ENCODE measurements at places on chromosomes 3 and 15.

DNA sequence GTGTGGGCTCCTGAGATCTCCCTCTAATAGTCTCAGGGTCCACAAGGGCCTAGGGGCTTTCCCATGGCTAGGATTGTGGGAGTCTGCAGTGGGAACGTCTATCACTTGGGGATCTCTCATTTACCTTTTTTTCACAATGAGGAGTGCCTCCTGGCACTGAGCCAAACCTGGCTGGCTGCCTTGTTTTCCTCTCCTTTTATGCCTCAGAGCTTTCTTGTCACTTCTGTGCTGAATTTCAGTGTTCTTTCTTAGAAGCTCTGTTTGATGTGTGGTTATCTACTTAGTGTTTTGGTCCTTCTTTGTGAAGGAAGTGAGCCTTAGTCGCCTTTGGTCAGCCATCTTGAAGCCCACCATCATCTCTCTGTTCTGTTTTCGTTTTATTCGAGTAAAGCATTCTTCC, 33.9 kb downstream of the DOCK3 start:
- DNase-seq: no peak

- DNase-seq: no peak
These were observed 17.3 kb downstream of the ISL2 start for GRCh38 chr15:76353903-76354302.

DNA sequence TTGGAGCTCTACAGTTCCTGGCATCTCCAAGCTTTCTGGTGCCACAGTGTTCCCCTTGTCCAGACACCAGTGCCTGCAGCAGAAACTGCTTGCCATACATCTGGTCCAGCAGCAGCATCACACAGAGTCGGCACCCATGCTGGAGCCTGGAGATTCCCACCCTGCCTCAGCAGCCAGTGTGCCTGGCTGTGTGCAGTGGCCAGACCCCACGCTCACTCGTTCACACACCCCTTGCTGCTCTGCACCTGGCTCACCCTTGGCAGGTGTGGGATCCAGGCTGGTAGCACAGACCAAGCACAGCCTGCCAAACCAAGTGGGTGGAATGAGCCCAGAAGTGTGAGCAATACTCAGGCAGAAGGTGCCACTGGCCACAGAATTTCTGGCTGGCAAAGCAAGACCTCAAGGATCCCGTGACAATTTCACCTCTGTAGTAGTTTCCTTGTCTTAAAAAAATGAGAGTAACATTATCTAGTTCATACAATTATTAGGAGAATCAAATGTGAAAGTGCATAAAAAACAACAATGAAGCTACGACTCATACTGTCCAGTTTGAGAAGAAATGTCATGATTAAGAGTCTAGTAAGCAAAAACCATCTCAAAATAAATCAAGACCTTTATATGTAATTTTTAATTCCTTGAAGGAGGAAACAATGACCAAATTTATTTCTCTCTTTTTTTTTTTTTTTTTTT, 22.9 kb upstream of the ZBED2 start:
- DNase-seq: no peak

DNA sequence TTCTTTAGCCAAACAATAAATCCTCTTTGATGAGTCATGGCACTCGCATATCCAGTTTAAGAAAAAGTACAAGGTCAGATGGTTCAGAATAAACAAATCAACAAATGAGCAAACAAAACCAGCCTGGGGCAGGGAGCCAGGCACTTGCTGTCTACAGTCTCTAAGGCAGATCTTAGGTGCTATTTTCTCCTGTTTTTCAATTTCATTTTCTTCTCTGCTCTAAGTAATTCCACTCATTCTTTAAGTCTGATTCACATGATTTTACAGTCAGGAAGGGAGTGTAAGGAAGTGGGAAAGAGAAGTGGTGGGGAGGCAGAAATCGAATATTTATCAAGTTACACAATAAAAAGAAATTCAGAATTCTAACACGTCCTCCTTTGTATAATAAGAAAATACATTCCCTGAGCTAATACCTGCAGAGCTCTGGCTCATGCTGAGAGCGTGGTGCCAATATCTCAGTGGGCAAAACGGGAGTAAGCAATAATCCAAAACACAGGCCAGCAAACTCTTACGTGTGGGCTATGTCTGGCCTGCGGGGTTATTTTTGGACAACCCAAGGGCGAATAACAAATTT, 298.6 kb downstream of the ADAMTS17 start:
- DNase-seq: no peak

GRCh38 chr15:90952901-90953677, 1.6 kb upstream of the RCCD1 start:
- DNase-seq: no peak
